ENCODE measurements at places on chromosomes 7 and 10.

DNA sequence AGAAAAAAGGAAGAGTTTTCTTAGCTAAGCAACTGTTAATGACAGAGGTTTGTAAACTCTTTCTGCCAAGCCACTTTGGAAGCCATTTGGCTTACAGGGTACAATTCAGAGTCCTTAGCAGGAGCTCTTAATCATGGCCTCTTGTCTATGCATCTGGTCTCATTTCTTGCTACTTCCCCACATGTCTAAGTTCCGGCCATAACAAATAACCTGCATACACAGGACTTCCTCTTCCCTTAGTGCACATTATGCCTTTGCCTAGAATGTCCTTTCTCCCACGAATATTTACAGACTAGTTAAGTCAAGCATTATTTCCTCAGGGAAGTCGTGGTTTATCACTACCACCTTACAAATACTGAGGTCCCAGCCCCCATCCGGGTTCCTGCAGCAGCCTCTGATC lies 8.6 kb upstream of the UPF2 start:
- DNase-seq = no peak

DNA sequence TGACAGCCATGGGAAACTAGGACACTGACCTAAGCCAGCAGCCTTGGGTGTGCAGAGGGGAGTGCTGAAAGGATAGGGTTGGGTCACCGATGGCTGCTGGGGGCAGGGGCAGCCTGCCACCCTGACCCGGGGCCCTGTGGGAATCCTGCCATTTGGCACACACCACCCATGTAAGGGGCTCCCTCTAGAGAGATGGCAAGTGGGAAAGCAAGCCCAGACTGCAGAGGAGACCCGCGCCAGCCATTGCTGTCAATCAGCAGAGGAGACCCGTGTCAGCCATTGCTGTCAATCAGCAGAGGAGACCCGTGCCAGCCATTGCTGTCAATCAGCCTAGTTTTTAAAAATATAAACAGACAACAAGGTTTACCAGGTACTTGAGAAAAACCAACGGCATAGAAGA lies 27.4 kb upstream of the PRKAG2 start:
- DNase-seq = no peak

GRCh38 chr7:102439963-102440795 lies 6.8 kb downstream of the ORAI2 start:
- DNase-seq = peak; percentile 67

DNA sequence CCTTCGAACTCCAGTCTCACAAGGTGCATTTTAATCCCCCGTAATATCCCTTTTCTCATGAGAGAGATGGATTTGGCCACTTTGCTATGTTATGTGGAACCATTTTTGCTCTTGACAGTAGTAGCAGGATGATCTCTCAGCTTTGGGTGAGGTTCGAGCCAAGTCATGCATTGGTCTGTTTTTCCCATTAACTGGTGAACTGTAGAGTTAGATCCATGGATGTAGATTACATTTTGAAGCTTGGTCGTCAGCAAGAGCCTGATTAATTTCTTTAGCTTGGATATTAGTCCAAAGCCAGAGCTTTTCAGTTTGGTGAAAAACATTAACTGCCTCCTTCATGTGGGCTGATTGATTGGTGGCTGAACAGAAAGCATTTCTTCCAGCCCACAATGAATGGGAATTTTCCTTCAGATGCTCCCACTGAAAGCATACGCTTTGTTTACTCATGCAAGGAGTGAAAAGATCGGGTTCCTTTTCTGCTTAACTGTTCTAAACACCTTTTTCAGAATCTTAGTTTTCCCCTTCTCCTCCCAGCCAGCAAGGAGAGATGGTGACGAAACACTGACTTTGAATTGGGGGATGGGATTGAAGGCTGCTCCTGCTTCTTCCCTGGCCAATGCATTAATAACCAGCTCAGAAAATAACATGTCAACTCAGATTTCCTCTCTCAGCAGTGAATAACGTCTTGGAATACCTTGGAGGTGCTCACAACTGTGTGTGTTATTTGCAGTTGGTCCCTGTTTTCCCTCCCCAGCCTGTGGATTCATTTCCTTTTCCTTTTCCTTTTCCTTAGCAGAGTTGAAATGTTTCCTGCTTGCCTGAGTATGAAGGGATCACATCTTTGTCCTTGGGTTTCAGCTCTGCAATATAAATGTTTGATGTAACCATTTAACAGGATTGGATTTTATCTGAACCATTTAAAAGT lies 351.8 kb upstream of the FZD8 start:
- no peak for DNase-seq

DNA sequence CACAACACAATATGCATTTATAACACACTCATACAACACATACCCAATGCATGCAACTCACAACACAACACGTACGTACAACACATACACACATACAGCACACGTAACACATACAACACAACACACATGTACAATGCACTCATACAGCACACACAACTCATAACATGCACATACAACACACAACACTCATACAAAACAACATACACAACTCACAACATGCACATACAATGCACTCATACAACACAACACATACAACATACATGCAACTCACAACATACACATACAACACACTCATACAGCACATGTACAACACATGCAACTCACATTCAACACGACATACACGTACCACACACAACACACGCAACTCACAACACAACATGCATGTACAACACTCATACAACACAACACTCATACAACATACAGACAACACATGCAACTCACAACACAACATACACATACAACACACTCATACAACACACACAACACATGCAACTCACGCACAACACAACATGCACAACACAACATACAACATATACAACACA lies 21.8 kb downstream of the DIP2C start:
- DNase-seq = no peak

GRCh38 chr7:2661602-2662272 lies 26.3 kb upstream of the AMZ1 start:
- DNase-seq = peak; percentile 96

DNA sequence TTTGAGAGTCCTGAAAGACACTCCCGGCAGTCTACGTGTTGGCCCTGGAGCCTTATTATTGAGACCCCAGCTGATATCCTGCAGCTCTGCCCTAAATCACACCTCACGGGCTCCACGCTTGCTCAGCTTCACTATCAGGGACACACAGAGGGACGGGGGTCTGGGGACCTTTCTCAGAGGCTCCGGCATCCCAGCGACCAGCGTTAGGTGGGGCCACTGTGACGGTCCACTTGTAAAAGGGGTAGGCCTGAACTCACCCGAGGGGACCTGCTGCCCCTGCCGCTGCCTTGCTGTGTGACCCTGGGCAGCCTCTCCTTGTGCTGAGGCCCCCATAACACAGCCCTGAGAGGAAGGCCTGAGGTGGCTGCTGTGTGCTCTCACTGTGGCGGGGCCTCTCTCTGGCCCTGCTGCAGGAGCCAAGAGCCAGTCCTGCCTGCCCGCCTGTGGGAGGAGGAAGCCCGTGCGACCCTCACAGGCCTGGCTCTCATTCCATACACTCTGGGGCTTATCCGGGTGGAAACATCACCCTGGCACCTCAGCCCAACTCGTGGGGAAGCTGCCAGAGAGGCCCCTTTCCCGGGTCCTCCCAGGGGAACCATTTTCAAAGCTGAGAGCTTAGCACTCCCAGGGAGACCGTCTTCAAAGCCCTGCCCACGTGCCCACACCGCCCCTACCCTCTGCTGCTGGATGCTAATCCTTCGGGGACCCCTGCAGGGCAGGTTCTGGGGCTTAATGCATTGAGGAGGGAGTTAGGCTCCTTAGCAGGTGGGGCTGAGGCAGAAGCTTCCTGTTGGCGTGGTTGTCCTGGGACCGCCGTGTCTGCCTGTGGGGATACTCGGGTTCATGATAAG lies 21.7 kb downstream of the AQP1 start:
- no peak for DNase-seq

GRCh38 chr10:11134411-11134810 lies 116.7 kb downstream of the CELF2 start:
- no peak for DNase-seq

DNA sequence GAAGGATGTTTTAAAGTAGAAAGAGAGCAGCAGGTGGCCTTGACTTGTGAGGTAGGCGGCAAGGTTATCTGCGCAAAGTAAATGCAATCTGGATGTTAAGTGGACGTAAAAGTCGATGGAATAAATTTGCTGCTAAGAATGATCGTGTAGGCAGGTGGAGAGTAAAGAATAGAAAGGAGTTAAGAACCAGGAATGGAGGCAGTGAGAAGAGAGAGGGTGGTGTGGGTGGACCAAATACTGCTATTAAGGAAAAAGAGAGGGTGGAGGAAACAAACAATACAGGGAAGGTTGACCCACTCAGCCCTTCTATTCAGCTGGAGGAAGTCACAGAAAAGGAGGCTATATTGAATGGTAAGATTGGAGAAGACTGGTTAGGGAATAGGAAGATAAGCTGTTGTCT lies 1.9 kb upstream of the CUL1 start:
- DNase-seq = no peak

- DNase-seq = peak; percentile 65
Observed at GRCh38 chr10:68135922-68136792, 26.9 kb downstream of the MYPN start.

GRCh38 chr7:132461032-132461592 lies 115.2 kb downstream of the PLXNA4 start:
- no peak for DNase-seq

DNA sequence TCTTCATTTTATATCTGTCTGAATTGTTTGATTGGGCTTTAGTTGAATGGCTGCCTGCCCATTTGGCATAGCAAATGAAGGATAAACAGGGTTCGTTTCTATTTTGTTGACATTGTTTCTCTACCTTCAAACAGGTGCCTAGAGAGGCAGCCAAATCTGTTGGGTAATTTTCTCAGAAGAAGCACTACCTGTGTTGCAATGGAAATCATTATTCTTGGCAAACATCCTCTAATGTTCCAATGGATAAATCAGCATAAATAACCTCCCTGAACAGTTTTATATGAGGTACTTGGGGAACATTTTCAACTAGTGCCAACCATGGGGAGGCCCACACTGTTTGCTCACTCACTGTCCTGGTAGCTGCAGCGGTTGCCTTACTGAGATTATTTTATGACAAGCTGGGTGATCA lies 64.4 kb upstream of the PLPP4 start:
- DNase-seq = no peak

- no peak for DNase-seq
Observed at GRCh38 chr10:91596825-91597196, 36.1 kb downstream of the PPP1R3C start.

All from SW480 (cell line).